ENCODE measurements at places on chromosomes 5 and 9.

- H3K36me3 ChIP-seq = no peaks in the 10 kb centered on the region
- no peak for ATAC-seq
- peaks cover 12% of the 10 kb centered on the region for H3K27me3 ChIP-seq
- H3K4me1 ChIP-seq = no peaks in the 10 kb centered on the region
- no peak overlapping the region for H3K4me3 ChIP-seq
Measured at GRCh38 chr5:111853748-111854147, 96.8 kb upstream of the NREP start.

GRCh38 chr5:172114875-172115422 lies 73.1 kb downstream of the STK10 start:
- H3K27ac ChIP-seq = peak overlapping the region; percentile 99
- H3K27me3 ChIP-seq = no peaks in the 10 kb centered on the region
- ATAC-seq = peak; percentile 76
- H3K4me1 ChIP-seq = peaks cover 39% of the 10 kb centered on the region
- peaks cover 84% of the 10 kb centered on the region for H3K36me3 ChIP-seq

DNA sequence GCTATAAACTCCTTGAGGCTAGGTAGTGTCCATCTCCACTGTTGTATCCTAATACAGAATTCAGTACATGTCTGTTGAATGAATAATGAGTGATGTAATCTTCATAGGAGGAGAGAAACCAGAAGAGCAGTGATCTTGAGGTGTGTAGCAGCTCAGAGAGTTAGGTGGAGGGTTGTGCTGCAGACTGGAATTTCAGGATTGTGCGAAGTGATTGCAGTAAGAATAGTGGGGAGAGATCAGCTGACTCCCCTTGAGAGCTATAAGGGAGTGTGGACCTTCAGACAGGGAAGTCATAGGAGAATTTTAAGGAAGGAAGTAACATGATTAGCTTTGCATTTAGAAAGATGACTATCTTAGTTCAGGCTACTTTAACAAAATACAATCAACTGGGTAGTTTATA lies 4.4 kb downstream of the SNX24 start:
- peak overlapping the region; percentile 1 for H3K27ac ChIP-seq
- H3K36me3 ChIP-seq = no peaks in the 10 kb centered on the region
- no peak overlapping the region for H3K4me3 ChIP-seq
- H3K4me1 ChIP-seq = peaks cover 10% of the 10 kb centered on the region

DNA sequence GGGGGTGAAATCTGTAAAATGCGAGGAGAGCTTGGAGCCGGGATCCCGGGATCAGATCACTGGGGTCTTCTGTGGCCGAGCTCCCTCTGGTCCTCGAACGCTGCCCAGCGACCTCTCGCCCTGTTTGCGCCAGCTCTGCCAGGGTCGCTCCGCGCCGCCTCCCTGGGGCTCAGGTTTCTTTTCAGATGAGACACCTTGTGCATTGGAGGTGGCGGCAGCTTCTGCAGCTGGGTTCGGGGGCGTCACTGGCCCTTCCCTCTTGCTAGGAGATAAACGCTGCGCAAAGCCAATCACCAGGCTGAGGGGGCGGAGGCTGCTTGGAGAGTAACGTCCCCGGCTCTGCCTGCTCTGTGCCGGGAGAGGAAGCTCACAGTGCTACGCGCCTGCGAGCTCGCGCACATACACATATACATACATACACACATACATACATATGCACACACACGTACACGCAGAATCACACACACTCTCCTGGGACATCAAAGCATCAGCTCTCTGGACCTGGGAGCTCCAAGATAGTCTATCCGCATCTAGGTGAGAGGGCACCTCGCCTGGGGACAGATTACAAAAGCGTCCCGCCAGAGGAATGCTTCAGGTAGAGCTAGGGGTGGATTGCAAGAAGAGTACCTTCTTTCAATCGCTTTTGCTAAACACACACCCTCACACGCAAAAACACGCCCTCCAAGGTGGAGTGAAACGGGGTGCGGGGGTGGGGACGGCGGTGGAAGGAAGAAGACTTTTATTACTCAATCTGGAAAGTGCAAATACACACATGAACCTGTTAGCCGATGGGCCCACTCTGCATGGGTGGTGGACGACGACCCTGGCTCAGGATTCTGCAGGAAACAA lies at the start of gene ST8SIA4:
Gene ST8SIA4 (minus strand): TSS at position 244 of the 849 bp plus-strand sequence. CDS start 327 bp downstream, outside the sequence.
- peaks cover 31% of the 10 kb centered on the region for H3K4me1 ChIP-seq
- H3K27me3 ChIP-seq = no peaks in the 10 kb centered on the region
- H3K4me3 ChIP-seq = peak within 1 kb of the TSS; percentile 96

- H3K27me3 ChIP-seq = no peaks in the 10 kb centered on the region
- H3K27ac ChIP-seq = no peak overlapping the region
- H3K4me1 ChIP-seq = no peaks in the 10 kb centered on the region
Measured at GRCh38 chr9:81182431-81182830, 506.9 kb downstream of the TLE1 start.

GRCh38 chr9:137688261-137688660 lies 69.5 kb downstream of the EHMT1 start:
- H3K27ac ChIP-seq = no peak overlapping the region
- H3K36me3 ChIP-seq = peaks cover 22% of the 10 kb centered on the region
- H3K27me3 ChIP-seq = no peaks in the 10 kb centered on the region
- H3K4me3 ChIP-seq = no peak overlapping the region
- no peak for ATAC-seq
